Endodermal cell (in vitro differentiated cells): ENCODE measurements at places on chromosomes 5 and 9. TPM values are rescaled to one million over a fixed set of nuclear protein-coding genes. Genes with fewer than 3 reads are reported as not detected.

- no peak for DNase-seq
These were observed 220.5 kb upstream of the MPDZ start for GRCh38 chr9:13500034-13500433.

Gene IL4
- not detected in 3 replicates for total RNA-seq

DNA sequence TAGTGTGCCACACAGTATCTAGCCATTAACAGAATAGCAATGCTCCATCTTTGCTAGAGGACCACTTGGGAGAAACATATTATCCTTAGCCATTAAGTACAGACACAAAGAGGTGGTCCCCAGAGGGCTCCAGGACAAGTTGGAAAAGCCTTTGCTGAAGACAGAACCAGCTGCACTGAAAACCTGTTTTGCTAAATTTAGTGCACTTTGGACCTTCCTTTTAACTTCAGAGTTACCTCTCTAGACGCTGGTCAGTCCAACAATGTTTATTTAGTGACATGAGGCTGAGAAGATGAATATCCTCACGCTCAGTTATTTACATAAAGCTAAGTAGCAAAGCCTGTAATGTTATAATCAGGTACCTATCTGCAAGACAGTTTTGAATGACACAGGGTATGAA lies 265.0 kb upstream of the ZNF608 start:
- no peak for DNase-seq

DNA sequence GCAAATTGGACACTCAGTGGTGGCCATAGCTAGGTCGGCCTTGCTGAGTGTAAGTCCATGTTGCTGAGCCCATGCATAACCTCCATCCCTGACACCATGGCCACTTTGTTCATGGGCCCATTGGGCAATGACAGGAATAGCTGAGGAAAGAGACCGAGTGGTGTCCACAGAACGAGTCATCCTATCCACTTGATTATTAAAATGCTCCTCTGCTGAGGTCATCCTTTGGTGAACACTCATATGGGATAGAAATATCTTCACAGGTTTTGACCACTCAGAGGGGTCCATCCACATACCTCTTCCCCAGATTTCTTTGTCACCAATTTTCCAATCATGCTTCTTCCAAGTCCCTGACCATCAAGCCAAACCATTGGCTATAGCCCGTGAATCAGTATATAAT lies 63.6 kb downstream of the PPIC start:
- DNase-seq = no peak

DNA sequence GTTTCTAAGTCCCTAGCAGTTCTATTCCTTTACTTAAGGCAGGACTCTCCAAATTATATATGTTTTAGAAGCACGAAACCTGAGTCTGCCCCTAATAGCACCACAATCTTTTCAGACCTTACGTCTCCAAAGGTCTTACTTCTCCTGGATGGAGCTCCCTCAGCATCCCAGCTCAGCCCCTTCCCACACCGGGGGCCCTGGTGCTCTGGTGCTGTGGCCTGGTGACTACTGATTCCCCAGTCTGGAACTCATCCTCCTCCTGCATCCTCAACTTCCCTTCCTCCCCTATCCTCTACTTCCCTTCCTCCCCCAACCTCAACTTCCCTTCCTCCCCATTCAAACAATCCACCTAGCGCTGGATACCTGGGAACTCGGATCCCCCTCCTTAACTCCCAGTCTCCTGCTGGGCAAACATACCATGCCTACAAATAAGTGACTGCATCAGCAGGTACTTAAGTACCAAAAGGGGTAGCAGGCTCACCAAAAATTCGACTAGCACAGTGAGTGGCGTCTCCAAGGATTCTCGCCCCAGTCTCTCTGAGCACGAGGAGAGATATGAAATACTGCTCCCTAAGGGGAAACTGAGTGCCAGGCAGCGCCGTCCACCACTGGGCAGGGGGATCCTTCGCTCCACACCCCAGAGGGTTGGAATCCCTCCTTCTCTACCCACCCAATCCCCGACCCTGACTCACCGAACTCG lies 831 bp downstream of the IGFBPL1 start:
- peak; percentile 72 for DNase-seq

DNA sequence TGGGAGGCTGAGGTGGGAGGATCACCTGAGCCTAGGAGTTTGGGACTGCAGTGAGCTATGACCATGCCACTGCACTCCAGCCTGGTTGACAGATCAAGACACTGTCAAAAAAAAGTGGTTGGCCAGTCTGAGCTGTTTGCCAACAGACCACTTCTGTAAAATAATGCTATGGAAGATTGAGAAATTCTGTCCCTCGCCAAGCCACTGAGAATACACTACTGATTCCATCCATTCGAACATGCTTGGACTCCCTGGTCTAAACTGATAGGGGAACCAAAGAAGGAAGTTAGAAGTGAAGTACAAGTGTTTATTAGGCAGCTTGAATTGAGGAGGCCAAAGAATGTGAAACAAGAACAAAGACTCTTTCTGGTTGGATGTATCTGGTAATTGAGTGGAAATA lies 27.2 kb downstream of the ENC1 start:
- DNase-seq = no peak

- no peak for DNase-seq
These were observed 1.2 kb downstream of the TEK start for GRCh38 chr9:27110181-27110580.

DNA sequence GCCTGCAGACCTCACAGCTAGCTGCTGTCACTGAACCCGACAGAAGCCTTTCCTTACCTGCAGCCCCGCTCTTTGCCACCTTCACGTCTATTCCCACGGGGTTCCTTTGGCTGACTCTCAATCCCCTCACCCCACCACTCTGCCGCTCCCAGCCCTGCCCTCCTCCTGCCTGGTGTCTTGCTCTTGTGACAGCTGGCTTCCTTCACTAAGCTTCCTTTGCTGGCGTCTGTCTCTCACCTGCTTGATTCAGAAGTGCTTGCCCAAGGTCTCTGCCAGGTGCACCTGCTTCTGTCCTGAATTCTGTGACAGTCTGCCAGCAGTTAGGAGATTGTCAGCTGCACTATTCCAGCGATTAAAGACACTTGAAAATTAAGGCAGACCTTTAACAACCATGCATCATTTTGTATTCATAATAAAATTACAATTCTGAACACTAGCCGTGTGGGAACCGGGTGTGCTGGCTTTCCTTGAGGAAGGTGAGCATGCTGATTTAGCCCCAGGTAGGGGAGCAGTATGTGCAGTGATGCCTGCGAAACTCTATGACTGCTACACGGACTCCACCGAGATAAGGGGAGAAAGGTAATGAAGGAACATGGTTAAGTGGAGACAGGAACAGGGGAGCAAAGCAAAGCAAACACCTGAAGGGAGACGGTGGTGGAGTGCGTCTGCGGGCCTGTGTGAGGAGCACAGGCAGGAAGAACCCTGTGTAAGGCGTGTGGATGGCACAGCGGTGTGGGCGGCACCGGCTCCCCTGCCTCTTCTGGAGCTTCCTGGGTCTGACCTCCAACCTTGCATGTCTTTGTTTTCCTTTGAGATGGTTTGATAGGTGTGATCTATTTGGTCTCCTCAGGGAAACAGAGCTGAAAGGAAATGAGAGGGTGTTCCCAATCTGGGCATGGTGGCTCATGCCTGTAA lies 80.1 kb upstream of the CACNA1B start:
- no peak for DNase-seq

DNA sequence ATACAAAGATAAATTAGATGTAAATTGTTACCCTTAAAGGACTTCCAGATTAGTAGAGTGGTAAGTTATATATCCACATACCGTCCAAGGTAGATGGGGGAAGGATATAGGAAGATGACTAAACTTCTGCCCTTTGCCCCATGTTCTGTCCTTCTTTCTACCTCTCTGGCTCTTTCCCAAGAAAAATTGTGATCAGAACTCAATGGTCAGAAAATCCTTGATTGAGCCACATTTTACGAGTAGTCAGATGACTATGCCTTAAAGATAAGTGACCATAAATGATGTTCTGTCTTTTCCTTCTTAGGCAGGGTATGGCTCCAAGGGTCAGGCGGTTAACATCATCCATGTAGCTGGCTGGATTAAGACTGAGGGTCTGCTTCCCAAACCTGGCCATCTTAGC lies 4.4 kb downstream of the FRRS1L start:
- DNase-seq = no peak

DNA sequence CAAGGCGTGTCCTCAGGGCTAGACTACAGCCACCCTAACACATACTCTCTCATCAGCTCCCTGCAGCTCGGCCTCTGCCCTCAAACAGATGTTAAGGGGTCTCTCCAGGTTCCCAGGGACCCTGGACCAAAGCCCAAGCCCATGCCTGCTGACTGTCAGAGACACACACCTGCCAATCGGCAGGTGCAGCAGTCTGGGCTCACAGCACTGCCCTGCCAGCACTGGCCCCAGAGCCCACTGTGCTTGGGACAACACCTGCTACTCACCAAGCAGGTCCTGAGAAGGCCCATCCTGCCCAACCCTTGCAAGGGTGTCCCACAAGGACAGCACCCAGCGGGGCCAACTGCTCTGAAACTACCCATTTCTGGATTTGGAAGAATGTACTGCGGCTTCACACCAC lies 20.2 kb upstream of the ZDHHC11 start:
- DNase-seq = no peak

GRCh38 chr5:39461007-39461682 lies 36.4 kb upstream of the DAB2 start:
- no peak for DNase-seq

Gene HSPB3
- not detected in 3 replicates for total RNA-seq

DNA sequence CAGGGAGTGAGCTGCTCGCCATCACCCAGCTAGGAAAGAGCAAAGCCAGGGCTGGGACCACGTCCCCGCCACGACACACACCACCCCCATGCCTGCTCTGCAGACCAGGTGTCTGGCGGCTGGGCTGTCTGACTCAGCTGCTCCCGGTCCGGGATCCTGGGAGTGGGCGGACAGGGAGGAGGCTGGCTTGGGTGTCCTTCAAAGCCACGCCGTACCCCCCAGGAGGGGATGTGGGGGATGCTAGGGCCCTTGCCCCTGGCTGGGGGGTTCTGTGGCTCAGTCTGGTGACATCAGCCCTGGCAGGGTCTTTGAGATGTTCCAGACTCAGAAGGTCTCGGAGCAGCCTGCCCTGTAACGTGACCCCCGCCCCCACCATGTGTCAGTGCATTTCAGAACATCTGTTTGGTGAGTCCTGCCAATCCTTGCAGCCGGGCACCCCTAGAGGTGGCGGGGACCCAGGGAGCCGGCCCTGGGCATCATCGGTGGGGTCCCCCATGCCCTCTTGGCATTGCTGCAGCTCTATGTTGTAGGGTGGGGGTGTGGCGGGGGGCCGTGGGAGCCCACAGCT lies 62.3 kb downstream of the HMCN2 start:
- DNase-seq = no peak

GRCh38 chr9:15642369-15642962 lies 89.6 kb downstream of the CCDC171 start:
- DNase-seq = no peak

- DNase-seq = no peak
These were observed 38.5 kb downstream of the APBA1 start for GRCh38 chr9:69633716-69634115.

GRCh38 chr5:151733358-151734063 lies 24.9 kb downstream of the ATOX1 start:
- DNase-seq = no peak

DNA sequence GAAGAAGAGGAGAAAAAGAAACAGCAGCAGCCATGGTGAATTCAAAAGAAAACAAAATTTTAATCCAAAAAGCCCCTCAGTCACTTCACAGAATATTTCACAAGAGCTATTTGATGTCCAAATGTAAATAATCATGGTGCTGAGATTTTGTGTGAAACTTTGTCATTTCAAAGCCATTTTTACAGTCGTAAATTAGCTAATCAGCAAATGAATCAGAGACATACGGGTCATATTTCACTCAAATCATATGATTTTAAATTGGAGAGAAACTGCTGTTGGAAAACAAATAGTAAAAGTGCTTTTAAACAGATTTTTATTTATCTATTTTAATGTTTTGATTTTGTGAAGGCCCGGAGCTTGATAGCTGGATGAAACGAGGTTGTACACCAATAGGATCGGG lies 101.4 kb upstream of the SMIM23 start:
- no peak for DNase-seq

DNA sequence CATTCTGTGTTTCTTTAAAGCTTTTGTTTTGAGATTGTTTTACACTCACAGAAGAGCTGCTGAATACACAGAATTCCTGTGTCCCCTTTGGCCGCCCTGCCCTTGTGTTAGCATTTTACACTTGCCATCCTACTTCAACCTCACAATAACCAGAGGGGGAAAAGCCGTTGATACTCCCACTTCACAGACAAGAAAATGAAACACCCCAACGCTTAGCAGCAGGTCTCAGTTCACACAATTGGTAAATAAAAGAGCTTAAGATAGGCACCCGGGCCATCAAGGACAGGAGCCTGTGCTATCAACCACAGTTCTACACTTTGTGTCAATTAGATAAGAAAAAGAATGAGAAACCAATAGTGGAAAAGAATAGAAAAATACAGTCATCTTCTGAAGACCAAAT lies 178.0 kb downstream of the SYK start:
- no peak for DNase-seq
